ENCODE measurements at places on chromosomes 13 and 19. TPM values are rescaled to one million over a fixed set of nuclear protein-coding genes. Genes with fewer than 3 reads are reported as not detected.

DNA sequence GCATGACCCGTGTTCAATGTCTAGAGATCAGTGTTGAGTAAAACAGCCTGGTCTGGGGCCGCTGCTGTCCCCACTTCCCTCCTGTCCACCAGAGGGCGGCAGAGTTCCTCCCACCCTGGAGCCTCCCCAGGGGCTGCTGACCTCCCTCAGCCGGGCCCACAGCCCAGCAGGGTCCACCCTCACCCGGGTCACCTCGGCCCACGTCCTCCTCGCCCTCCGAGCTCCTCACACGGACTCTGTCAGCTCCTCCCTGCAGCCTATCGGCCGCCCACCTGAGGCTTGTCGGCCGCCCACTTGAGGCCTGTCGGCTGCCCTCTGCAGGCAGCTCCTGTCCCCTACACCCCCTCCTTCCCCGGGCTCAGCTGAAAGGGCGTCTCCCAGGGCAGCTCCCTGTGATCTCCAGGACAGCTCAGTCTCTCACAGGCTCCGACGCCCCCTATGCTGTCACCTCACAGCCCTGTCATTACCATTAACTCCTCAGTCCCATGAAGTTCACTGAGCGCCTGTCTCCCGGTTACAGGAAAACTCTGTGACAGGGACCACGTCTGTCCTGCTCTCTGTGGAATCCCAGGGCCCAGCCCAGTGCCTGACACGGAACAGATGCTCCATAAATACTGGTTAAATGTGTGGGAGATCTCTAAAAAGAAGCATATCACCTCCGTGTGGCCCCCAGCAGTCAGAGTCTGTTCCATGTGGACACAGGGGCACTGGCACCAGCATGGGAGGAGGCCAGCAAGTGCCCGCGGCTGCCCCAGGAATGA is 1.5 kb upstream of the CEACAM5 start:
- H3K27me3 ChIP-seq = no peaks in the 10 kb centered on the region
- no peak overlapping the region for H3K4me3 ChIP-seq
- DNase-seq = peak; percentile 37
- H3K27ac ChIP-seq = peak overlapping the region; percentile 46
- H3K36me3 ChIP-seq = no peaks in the 10 kb centered on the region
- no peaks in the 10 kb centered on the region for H3K4me1 ChIP-seq

GRCh38 chr13:20993661-20994440 is 67.5 kb downstream of the LATS2 start:
- no peak overlapping the region for H3K4me3 ChIP-seq
- H3K4me1 ChIP-seq = peaks cover 7% of the 10 kb centered on the region
- no peak overlapping the region for H3K27ac ChIP-seq

DNA sequence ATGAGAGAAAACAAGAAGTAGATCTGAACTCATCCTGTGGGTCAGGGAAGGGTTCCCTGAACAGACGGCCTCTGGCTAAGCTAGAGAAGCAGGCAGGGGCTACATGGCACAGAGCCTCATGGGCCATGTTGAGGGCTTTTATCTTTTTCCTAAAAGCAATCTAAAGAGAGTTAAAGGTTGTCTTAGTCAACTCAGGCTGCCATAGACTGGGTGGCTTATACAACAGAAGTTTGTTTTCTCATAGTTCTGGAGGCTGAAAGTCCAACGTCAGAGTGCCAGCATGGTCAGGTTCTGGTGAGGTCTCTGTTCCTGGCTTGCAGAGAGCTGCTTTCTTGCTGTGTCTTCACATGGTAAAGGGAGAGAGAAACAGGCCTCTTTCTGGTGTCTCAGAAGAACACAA is 2.9 kb upstream of the MBNL2 start:
- no peak overlapping the region for H3K27ac ChIP-seq
- no peak for DNase-seq
- no peak overlapping the region for H3K4me3 ChIP-seq
- H3K36me3 ChIP-seq = no peaks in the 10 kb centered on the region

PIBF1 gene
- polyA plus RNA-seq = 24.7 TPM

GRCh38 chr19:6813659-6814058 is 41.2 kb downstream of the VAV1 start:
- no peaks in the 10 kb centered on the region for H3K4me1 ChIP-seq
- DNase-seq = no peak
- H3K36me3 ChIP-seq = no peaks in the 10 kb centered on the region
- H3K27me3 ChIP-seq = no peaks in the 10 kb centered on the region
- no peak overlapping the region for H3K4me3 ChIP-seq
- H3K27ac ChIP-seq = no peak overlapping the region

DNA sequence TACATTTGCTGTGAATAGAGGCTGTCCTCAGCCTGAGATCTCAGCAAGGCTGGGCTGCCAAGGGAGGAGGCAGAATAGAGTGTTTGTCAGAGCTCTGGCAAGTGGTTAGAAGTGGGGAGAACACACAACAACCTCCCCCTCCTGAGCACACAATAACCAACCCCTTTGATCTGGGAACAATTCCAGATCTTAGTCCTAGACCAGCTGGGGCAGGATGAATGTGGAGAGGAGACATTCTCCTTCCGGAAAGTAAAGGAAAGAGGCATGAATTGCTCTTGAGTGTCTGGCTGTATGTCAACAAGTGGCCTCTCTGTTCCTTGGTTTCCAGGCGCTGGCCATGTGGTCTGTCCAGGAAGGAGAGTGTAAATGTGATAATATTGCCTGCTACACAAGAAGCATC is 114.9 kb upstream of the TMTC4 start:
- DNase-seq = peak; percentile 77
- no peaks in the 10 kb centered on the region for H3K27me3 ChIP-seq
- no peak overlapping the region for H3K4me3 ChIP-seq
- no peaks in the 10 kb centered on the region for H3K36me3 ChIP-seq
- no peaks in the 10 kb centered on the region for H3K4me1 ChIP-seq

DNA sequence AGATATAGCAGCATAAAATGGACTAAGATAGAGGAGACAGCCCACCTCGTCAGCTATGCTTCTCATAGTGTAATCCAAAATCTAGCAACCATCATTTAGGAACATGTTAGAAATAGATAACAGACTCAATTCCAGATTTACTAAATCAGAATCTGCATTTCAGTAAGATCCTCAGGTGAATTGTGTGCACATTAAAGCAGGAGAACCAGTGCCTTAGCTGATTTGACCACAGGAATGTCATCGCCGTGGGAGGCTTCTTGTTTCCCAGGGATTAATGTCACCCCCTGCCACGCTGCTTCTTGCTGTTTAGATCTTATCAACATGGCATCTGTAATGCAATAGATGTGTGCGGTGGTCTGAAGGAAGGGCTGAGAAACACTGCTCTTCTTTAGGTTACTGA is 84.0 kb downstream of the GPC5 start:
- no peak for DNase-seq
- no peaks in the 10 kb centered on the region for H3K27me3 ChIP-seq
- H3K27ac ChIP-seq = no peak overlapping the region

Data from lung (tissue), 17 donors.